Progenitor cell of endocrine pancreas (in vitro differentiated cells): ENCODE measurements at places on chromosomes 1 and 21. TPM values are rescaled to one million over a fixed set of nuclear protein-coding genes. Genes with fewer than 3 reads are reported as not detected.

DNA sequence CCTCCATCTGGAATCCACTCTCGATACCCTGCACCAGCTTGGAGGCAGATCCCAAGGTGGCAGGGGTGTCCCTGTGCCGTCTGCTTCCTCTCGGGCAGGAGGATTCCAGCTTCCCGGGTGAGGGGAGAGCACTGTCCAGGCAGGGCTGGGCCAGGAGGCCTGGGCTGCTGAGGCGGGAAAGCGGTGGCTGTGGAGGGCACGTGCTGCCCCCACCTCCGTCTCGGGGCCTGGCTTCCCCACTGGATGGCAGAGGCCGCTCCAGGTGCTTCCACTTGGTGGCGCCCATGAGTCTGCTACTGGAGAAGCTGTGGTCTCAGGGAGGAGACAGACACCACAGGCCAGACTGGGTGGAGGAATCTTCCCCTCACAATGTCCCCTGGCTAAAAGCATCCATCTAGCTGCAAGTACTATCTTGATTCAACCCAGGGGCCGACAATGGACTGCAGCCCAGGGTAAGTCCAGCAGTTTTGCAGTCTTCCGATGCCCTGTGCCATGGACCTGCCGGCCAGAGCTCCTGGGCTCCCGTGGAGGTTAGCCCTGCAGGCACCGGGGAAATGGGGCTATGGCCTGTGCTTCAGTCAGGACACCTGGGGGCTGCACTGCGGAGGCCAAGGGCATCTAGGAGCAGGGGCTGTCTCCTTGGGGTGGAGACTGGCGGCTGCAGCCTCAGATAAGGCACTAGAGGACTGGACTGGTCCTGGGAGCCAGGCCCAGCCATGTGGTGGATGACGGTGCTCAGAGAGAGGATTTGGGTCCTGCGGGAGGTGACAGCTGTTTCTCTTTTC, 41.3 kb upstream of the EIF4G3 start:
- DNase-seq, result peak; percentile 48

The CNKSR1 gene
- 52.0 and 52.1 TPM in 2 replicates for total RNA-seq

The SEMA6C gene
- 31.5 and 34.0 TPM in 2 replicates for total RNA-seq

The PGLYRP4 gene
- total RNA-seq, result not detected in 2 replicates

The NES gene
- 33.9 and 39.2 TPM in 2 replicates for total RNA-seq

The PLA2G2A gene
- 2.0 and 2.4 TPM in 2 replicates for total RNA-seq

DNA sequence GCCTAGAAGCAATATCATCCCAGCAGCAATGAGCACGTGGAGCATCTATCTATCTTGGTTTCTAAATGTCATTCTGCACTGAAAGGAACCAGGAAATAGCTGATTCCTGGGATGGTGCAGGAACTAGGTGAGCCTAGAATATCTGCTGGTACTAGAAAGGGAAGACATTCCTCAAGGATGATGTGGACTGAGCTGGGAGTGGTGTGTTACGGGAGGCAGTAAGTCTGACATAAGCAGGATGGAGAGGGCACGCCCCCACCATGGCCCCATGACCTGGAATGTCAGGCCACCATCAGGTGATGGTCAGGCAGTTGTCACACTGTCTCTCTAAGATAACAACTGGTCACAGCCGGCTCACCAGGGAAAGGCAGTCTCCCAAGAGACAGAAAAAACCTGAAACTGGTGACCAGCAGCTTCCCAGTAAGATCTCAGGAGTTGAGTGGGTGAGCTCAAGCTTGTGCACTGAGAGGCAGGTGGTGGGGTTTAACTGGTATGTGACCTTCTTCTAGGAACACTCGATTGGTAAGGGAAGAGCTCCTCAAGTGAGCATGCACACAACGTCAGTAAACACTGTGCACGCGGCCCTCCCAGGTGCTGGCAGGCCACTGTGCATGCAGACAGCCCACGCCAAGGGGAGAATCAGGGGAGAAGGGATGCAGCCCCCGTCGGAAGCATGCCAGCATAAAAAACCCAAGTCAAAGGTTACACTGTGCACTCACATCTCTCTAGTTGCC, 148.7 kb downstream of the ADSS2 start:
- no peak for DNase-seq

DNA sequence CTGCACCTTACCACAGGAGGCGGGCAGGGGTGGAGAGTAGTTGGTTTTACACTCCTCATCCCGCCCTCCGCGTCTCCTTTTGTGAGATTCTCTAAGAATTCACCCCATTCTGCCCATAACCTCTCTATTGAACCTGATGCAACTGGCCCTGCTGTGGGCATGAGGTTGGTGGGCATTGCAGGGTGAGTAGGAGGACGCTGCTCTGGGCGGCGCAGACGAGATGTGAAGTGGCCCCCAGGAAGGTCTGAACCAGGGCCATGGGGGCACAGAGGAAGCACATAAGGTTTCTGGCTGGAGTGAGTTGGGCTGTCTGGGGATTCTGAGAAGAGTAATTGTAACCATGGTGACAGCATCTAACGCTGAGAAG, 8.8 kb downstream of the PADI1 start:
- no peak for DNase-seq

The RAP1GAP gene
- total RNA-seq, result 15.3 and 16.1 TPM in 2 replicates

- no peak for DNase-seq
These were observed 11.3 kb downstream of the TPRG1L start for GRCh38 chr1:3636080-3636479.

The KCNJ9 gene
- total RNA-seq, result not detected in 2 replicates

- DNase-seq, result no peak
These were observed 506 bp downstream of the MYOM3 start for GRCh38 chr1:24111262-24111995.

- DNase-seq, result no peak
These were observed 132.2 kb downstream of the CLIC6 start for GRCh38 chr21:34800797-34801518.

The TCHHL1 gene
- not detected in 2 replicates for total RNA-seq

DNA sequence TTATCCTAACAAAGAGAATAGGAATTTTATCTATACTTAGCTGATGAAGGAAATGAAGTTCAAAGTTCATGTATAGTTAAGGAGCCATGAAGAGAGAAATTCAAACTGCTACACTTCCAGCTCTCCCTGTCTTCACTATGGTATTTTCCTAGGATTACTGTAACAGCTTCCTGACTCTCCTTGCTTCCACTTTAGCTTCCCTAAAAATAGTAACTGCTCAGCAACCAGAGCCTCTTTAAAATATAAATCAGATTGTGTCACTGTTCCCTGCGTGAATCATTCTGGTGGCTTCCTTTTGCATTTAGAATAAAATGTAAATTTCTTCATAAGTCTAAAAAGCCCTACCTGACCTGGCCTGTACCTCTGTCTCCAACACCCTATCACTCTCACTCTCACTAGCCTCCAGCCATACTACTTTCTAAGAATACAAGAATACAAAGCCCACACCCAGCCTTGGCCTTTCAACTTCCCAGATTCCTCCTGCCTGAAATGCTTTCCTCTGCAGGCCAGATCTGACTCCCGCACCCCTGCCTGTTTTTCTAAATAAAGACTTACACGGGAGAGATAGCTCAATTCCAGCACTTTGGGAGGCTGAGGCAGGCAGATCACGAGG, 30.5 kb downstream of the OR10J1 start:
- DNase-seq, result no peak

The PPFIA4 gene
- total RNA-seq, result 0.87 and 1.2 TPM in 2 replicates

DNA sequence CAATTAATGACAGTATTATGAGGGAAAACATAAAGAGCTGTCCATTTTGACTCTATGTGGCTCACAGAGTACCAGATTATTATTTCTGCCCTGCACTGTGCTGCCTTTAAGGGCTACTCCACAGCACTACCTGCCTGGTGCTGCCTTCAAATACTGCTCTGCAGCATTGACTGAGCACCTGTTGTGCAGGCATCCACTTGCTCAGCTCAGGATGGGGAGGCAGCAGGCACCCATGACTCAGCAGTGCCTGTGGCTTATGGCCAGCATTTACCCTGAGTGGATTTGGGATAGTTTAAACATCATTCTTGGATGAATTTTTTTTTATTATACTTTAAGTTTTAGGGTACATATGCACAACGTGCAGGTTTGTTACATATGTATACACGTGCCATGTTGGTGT, 953 bp upstream of the KPRP start:
- no peak for DNase-seq

GRCh38 chr1:8409106-8409505, 91.2 kb downstream of the SLC45A1 start:
- no peak for DNase-seq

DNA sequence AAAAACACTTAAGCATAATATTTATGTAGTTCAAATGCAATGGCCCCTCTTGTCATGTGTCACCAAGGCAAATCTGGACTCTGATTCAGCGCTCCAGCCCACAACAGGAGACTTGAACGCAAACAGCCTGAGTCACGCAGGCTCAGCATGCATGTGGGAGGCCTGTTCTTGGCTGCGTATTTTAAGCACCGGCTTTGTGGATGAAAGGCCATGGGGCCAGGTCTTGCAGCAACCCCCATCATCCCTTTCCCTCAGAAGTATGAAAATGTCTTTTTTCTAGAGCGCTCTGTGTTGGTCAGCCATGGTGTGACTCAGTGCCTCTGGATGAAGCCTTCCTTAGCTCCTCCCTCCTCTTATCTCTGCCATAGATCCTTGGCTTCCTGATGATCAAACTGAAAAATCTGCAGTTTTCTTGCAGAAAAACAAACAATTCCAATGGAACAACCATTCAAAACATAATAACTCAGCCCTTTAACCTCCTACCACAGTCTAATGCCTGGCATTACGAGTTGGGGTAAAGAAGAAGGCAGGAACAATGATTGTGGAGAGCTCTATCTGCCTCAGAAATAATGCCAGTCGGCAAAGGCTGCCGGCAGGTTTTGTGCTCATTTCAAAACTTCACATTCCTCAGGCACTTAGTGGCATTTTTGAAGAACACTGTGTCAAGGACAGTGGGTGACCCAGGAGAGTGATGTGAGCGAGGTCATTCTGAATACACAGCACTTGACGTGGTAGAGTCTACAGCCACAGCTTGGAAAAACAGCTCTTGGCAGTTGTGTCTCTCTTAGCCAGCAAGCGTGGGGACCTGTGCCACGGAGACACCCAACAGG, 167.5 kb downstream of the CLIC6 start:
- no peak for DNase-seq

The EDN2 gene
- total RNA-seq, result not detected in 2 replicates

The SPRR2E gene
- total RNA-seq, result not detected in 2 replicates

DNA sequence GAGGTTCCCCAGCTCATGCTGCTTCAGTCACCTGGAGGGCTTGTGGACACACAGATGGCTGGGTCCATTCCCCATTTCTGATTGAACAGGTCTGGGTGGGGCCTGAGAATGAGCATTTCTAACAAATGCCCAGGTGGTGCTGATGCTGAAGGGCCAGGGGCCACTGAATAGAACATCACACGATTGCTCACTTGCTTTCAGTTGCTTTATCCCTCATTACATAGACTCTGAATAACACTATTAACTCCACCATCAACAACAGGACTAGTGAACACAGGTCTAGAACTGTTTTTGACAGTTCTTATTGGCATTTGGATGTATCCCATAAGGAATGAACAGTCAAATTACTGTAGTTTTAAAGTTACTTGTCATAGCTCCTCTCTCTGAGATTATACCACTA, 12.1 kb downstream of the TRAPPC10 start:
- no peak for DNase-seq

- DNase-seq, result no peak
These were observed 30.2 kb upstream of the CD101 start for GRCh38 chr1:116971258-116971860.

The ZCCHC17 gene
- total RNA-seq, result 31.3 and 34.0 TPM in 2 replicates

The SYTL1 gene
- total RNA-seq, result 9.4 and 15.5 TPM in 2 replicates

The LEFTY2 gene
- 0.22 and 0.51 TPM in 2 replicates for total RNA-seq

The SPOCD1 gene
- 0.36 and 0.91 TPM in 2 replicates for total RNA-seq

DNA sequence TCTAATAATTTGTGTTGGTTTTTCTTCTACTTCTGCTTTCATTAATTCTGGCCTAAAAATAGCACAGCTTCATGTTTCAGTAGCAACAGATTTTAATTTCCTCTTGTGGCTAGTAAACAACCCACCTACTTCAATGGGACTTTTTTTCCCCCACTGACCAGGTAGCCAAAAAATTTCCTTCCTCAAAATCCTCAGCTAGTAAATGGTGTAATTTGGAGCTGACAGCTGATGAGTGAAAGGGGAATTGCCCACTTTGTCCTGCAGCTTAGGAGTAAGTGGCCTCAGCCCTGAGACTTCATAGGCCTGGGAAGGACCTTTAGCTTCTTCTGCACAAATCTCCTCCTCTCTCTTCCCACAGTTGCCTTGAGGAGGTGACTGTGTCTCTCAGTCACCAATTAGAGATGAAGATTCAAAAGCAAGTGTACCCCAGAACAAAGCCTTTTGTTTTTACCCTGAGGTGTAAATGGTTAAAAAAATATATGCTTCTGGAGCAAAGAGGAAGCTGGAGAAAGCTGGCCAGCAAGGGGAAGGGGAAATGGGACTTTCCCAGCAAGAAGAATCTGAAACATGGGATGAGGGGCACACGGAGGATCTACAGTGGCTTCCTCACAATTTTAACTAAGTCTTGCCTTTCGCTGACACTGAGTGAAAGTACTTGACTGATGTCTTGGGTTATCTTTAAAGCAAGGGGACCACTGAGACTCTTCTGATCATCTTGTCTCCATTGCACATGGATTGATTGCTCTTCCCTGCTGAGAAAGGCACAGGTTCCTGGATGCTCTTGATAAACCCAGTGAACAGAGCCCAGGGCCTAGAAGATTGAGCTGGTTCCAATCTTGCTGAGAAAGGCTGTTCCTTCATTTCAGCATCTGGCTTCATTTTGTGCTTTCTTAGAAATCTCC, 35.8 kb upstream of the VCAM1 start:
- DNase-seq, result no peak

- DNase-seq, result no peak
These were observed 23.0 kb upstream of the DMBX1 start for GRCh38 chr1:46466477-46467182.

DNA sequence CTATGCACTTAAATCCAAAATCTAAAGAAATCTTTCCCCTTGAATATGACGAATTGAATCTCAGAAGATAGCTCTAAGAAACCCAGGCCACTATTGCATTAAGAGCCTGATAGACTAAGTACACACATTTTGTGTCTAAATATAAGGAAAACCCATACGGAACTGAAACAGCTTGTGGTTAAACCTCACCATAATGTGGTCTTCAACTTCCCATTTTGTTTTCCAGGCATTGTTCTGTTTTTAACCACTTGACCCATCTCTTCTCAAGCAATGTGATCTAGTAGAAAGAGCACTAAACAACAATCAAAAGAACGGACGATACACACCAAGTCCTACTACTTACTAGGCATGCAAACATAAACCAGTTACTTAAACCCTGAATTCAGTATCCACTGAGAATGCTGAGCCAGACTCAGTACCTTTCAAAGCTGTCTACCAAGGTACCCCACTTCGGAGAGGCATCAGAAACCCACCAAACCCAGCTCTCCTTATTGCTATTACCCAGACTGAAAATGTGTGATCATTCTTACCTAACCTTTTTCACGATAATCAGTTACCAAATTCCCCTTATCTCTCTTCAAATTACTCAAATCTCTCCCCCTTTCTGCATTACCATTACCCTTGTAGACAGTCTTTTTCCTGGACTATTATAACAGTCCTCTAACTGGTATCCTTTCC, 12.8 kb downstream of the OTUD7B start:
- DNase-seq, result no peak

GRCh38 chr21:35663856-35664606, 396.3 kb downstream of the SETD4 start:
- DNase-seq, result no peak

- DNase-seq, result no peak
These were observed 12.1 kb downstream of the HIPK1 start for GRCh38 chr1:113941245-113941559.

- DNase-seq, result no peak
These were observed 21.7 kb upstream of the CTSK start for GRCh38 chr1:150829751-150830150.

- DNase-seq, result no peak
These were observed 120.0 kb upstream of the ZC3H11B start for GRCh38 chr1:219732814-219733491.

The GNG4 gene
- 19.6 and 26.7 TPM in 2 replicates for total RNA-seq
